ENCODE measurements at places on chromosomes 7 and 10. TPM values are rescaled to one million over a fixed set of nuclear protein-coding genes. Genes with fewer than 3 reads are reported as not detected.

SFRP5 gene
- total RNA-seq, result not detected

LFNG gene
- total RNA-seq, result 32.2 TPM

CCDC3 gene
- total RNA-seq, result 1.5 TPM

HELLS gene
- total RNA-seq, result 51.0 TPM

GLRX3 gene
- total RNA-seq, result 65.9 TPM

All from bladder microvascular endothelial cell (primary cell).